Daoy (cell line): ENCODE measurements at places on chromosomes 11 and 22. TPM values are rescaled to one million over a fixed set of nuclear protein-coding genes. Genes with fewer than 3 reads are reported as not detected.

GRCh38 chr22:19117111-19117512, 5.1 kb downstream of the DGCR2 start:
- no peak for DNase-seq

GRCh38 chr11:57920971-57921370, 102.7 kb upstream of the OR9Q1 start:
- no peak for DNase-seq

- no peak for DNase-seq
Measured at GRCh38 chr11:20067665-20068064, 92.6 kb downstream of the DBX1 start.

DNA sequence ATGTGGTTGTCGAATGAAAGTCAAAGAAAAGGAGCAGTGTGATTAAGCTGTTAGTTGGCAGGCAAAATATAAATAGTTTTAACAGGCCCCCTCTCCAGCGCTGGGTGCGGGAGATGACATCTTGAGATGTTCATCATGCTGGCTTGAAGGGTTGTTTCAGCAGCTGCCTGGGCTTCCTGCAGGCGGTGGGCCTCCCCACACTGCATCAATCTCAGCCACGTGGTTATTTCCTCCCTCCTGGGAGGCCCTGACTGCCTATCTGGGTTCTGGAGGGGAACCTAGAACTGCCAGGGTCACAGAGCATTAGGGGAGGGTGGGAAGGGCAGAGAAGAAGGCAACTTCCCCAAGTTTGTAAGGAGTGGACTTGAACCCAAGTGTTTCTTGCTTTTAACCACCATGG, 173.3 kb upstream of the SYT13 start:
- no peak for DNase-seq

GRCh38 chr22:45680932-45681700, 9.5 kb downstream of the ATXN10 start:
- peak; percentile 42 for DNase-seq

DNA sequence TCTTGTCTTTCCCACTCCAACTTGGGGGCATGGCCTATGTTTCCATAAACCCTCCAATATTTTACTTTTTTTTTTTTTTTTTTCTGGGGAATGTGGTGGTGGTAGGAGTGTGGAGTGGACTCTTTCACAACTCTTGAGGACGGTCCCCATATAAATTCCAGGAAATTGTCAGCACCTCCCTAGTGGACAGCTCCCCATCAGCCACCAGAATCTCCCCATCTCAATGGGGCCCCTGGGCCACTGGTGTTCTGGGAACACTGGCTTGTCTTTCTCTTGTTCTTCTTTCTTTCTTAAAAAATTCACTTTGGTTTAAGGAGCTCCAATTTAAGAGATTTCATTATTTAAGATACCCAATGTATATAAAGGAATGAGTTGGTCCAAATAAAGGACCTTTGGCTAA, 74.1 kb downstream of the ADM start:
- DNase-seq: no peak

DNA sequence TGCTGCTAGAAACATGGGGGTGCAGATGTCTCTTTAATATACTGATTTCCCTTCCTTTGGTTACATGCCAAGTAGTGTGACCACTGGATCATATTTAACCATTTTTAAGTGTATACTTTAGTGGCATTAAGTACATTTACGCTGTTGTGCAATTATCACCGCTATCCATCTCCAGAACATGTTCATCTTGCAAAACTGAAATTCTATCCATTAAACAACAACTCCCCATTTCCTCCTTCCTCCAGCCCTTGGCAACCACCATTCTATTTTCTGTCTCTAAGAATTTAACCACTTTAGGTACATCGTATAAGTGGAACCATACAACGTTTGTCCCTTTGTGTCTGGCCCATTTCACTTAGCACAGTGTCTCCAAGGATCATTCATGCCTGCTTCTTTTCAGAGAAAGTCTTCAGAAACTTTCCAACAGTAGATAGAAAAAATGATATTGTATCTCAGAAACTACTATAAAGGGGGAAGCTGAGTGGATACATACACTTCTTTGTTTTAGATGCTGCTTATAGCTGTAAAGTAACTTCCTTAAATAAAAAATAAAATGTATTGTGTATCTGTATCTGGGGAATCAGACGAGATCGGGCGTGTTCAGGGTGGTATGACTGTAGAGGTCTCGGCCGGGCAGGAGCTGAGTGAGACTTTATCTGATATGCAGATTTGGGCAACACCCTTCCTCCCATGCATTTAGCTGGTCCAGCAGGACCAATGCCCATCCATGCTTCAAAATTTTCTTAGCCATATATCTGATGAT, 44.6 kb upstream of the ZBED5 start:
- no peak for DNase-seq

GRCh38 chr11:68047437-68048290, 8.8 kb downstream of the TCIRG1 start:
- no peak for DNase-seq

DNA sequence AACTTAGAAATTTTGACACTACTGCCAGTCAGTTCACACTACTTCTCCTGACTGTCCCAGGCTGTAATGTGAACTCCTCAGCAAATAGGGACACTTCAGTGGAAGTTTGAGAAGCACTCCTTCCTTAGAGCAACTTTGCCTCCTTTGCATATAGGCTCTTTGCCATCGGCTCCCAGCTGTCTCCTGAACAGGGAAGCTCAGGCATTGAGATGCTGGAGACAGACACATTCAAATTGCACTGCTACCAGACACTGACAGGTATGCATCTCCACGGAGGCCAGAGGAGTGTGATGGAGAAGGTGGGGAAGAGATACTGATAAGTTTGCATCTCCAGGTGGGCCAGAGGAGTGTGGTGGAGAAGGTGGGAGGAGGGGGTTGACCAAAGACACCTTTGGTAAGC, 1.4 kb downstream of the TRAPPC4 start:
- no peak for DNase-seq

DNA sequence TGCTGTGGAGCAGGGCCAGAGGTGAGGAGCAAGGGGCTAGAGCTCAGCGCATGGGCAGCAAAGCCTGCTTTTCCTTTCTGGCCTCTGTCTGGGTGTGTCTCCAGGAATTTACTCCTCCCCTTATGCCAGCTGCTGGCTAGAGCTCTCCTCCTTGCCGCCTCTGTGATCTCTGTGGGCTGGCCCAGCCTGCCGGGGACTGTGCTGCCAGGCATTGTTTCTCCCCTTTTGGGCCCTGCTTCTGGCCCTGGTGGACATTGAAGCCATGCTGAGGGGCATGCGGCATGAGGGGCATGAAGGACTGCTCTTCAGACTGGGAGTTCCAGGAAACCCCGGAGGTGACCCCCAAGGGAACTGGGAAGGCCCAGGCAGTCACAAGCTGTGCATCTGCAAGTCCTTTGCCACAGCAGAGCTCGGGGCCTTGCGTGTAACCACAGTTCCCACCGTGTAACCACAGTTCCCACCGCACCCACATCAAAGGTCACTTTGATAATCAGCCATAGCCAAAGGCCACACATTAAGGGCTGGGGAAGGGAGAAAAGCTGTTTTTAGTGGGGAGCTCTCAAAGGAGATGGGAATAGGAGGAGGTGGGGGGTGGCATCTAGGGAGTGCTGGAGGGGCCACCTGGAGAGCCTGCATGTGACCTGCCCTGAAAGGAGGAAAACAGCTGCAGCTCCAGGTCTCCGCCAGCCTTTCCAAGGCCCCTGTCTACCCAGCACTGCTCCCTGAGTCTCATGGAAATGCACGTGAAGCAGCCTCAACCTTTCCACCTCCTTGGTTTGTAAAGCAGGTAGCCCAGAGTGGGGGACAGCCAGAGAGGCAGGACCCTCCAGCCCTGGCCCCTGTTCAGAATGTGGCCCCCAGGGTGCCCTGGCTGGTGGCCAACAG, 62.3 kb downstream of the PPFIBP2 start:
- peak; percentile 54 for DNase-seq

DNA sequence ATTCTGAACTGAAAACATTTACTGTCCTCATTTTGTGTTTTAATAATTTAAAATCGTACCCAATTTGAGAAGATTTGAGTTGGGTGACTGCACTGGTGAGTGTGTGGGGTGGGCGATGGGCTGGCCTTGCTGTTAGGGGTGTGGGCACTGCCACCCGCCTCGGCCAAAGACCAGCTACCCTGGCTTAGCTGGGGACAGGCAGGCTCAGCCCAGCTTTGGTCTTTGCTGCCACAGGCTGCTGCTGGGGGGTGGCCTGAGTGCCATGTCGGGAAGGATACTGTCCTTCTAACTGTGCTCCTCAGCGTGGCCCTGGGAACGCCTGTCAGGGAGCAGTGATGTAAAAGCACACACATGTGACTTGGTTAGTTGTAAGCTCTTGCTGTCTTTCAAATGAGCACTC, 22.3 kb downstream of the FAM118A start:
- DNase-seq: no peak

GRCh38 chr22:33923033-33923432, 2.8 kb upstream of the LARGE1 start:
- DNase-seq: no peak

DNA sequence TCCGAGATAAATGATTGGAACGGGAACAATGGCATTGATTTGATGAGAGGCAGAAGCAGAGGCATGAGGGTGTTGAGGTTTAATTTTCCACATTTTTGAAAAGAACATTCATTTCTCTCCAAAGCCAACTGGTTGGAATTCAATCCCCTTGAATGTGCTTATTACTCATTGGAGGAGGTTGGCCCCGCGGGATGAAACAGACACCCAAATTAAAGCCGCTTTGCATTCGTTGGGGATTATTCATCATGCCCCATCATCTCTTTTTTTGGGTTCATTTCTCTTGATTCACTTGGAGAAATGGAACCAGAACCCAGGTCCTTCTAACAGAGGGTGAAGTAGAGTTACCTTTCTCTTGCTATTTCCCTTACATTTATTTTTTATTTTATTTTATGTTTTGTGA, 47.6 kb upstream of the PARVG start:
- DNase-seq: peak; percentile 60

DNA sequence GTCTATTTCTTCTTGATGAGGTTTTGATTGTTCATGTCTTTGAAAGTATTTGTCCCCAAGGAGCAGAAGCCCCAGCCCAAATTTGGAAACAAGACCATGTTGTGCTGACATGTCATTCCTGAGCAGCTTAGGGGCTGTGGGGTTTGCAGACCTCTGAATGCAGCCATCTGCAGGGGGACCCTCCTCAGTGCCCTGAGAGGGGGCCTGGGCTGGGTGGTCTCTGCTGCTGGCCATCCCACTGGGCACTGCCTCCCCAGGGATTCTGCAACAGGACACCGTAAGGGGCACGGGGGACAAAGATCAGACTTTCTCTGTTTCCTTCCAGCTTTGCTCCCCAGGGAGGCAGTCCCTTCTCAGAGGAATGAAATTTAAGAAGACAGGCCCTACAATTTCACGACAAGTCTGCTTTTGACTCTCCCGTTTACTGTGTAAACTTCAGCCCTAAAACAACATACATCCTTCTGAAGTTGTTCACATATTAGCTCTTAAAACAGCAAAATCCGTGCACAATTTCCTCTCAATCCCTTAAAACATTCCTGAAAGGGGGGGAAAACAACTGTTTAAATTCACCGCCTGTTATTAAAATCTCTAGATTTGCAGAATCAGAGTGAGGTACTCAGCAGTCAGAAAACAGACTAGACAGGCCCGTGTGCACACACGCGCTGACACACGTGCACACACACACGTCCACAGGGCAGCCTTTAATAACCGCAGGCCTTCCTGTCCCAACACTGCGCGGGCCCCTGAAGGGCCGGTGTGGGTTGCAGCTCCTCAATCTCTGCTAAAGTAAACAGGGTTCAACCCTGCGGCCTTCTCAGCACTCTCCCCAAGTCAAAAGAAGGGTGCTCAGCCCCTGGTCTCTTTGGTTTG, 109.8 kb downstream of the KCNQ1 start:
- DNase-seq: no peak

DNA sequence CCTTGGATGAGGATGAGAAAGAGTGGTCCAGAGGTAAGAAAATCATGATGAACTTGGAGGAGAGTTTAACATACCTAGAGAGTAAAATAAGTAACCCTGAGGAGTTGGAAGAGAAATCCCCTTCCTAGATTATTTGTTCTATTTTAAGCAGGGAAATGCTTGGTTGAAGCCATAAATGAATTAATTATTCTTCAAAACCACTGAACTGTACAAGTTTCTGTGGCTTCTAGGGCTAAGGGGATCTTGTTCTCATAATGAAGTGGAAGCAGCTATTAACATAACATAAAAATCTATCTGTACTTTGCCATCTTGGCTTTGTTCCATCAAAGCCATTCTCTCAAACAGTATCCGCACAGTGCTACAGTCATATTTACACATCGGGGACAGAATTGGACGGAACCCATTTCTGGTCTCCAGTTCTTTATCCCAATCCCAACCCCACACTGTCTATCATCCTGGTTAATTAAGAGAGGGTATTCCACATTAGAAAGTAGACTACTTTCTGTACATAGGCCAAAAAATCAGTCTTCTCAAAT, 14.5 kb upstream of the ARHGAP42 start:
- no peak for DNase-seq

DNA sequence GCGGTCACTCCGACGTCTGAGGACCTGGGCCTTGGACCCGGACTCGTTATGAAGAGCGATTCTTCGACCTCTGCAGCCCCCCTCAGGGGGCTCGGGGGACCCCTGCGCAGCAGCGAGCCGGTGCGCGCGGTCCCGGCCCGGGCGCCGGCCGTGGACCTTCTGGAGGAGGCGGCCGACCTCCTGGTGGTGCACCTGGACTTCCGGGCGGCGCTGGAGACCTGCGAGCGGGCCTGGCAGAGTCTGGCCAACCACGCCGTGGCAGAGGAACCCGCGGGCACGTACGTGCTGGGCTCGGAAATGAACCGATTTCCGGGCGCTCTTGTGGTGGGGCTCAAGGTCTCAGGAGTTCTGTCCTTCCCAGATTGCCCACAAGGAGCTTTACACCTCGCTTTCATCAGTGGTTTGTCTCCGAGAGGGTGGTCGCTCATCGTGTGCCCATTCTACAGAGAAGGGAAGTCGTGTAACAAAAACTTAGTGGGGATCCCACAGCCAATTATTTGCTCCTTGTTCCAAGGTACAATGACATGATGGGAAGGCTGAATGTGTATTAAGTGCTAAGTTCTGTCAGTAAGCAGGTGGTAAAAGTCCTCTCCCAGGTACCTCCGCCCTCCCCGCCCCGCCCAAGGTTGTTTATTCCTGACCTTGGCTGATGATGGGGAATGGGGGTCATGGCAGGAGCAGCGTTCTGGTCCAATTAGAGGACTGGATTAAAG, 695 bp downstream of the PEX26 start:
- DNase-seq: peak; percentile 51

- no peak for DNase-seq
Measured at GRCh38 chr11:19728436-19728835, 15.8 kb downstream of the NAV2 start.

Gene OR6A2
- 0.06 TPM in 1 of 2 replicates, not detected in the other for total RNA-seq

Gene RTN4RL2
- total RNA-seq: 0.23 TPM in 1 of 2 replicates, not detected in the other

Gene C11orf97
- not detected in 2 replicates for total RNA-seq

Gene OR10D3
- not detected in 2 replicates for total RNA-seq

Gene SAA4
- total RNA-seq: not detected in 2 replicates
